ENCODE measurements at places on chromosomes 12 and 14. TPM values are rescaled to one million over a fixed set of nuclear protein-coding genes. Genes with fewer than 3 reads are reported as not detected.

GRCh38 chr12:67669217-67669933 lies 20.8 kb downstream of the DYRK2 start:
- DNase-seq: no peak

DNA sequence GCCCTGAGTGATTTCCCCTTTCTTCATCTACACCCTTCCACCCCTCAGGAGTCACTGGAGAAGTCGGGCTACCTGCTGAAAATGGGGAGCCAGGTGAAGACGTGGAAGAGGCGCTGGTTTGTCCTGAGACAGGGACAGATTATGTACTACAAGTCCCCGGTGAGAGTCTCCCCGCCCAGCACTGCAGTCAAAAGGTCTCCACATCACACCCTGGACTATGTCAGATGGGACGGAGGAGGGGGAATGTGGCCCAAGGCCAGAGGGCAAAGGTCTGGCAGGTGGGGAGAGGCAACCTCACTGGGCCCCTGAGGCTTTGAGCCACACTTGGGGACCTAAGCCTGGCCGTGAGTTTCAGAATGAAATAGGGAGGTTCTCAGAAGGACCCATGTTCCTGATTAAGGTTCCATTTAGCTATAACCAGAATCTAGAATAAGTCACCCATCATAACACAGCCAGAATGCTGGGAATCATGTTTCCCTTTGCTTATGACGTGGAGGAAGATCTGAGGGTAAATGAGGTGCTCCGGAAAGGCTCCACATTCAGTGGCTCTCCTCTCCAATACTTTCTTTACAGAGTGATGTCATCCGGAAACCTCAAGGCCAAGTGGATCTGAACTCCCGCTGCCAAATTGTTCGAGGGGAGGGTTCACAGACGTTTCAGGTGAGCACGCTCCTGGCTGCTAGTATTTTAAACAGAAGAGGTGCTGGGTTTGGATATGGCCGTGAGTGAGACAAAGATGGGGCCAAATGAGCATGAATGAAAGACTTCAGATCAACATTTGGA lies 26.6 kb downstream of the PIGH start:
- DNase-seq: no peak

GRCh38 chr14:105455766-105456660 lies 18.6 kb upstream of the CRIP2 start:
- no peak for DNase-seq

Gene KLRD1
- 4.4 TPM for total RNA-seq

- DNase-seq: no peak
Measured at GRCh38 chr12:26830363-26830762, 2.6 kb downstream of the ITPR2 start.

- DNase-seq: no peak
Measured at GRCh38 chr12:68138480-68138879, 21.1 kb downstream of the IFNG start.

- no peak for DNase-seq
Measured at GRCh38 chr14:51474854-51475253, 176.9 kb upstream of the FRMD6 start.

DNA sequence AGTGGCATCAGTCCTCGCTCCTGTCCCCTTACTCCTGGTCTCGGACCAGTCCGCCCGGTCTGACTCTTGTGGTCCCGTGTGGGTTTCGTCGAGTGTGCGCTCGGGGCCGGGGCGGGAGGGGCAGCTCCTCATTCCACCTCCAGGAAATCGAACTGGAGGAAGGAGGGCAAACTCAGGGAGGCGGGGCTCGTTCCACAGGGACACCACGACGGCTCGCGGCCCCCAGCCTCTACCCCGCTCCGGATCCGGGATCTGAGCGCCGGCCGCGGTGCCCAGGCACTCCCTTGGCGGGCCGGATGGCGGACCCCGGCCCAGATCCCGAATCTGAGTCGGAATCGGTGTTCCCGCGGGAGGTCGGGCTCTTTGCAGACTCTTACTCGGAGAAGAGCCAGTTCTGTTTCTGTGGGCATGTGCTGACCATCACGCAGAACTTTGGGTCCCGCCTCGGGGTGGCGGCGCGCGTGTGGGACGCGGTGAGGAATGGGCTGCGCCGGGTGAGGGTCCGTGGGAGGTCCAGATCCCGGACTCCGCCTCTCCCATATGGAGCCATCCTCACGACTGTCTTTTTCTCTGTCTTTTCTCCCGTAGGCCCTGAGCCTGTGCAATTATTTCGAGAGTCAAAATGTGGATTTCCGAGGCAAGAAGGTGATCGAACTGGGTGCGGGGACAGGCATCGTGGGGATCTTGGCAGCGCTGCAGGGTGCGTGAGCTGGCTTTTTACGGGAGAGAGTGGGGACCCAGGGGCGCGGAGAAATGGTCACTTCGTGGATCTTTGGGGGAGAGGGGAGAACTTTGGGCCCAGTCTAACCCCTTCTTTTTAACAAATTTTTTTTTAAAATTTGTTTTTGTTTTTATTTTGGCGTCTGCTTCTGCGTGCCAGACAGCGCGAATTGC lies at the start of gene EEF1AKMT3:
Gene EEF1AKMT3, plus strand, starts transcription at position 186 of the 894 bp plus-strand sequence. Its CDS starts 111 bp downstream, at position 297.
- peak; percentile 90 for DNase-seq

- DNase-seq: peak; percentile 63
Measured at GRCh38 chr14:73771848-73772638, 57.9 kb upstream of the PNMA1 start.

DNA sequence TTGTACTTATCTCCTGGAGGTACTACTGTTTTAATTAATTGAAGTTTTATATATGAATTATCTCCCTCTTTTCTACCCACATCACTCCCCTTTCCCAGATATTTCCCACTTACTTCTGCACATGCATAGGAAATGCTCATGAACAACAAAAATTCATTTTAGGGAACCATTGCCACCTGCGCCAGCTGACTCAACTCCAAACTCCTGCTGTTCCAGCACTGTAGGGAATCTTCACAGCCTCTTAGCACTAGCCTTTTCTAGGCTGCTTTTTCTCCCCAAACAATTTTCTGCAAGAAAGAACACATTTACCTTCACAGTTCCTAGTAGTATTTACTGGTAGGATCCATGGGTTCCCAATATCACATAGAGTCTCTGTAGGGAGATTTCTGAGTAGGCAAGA lies 268.4 kb downstream of the LRFN5 start:
- DNase-seq: no peak

- DNase-seq: no peak
Measured at GRCh38 chr12:57099047-57099714, 10.3 kb downstream of the NAB2 start.

DNA sequence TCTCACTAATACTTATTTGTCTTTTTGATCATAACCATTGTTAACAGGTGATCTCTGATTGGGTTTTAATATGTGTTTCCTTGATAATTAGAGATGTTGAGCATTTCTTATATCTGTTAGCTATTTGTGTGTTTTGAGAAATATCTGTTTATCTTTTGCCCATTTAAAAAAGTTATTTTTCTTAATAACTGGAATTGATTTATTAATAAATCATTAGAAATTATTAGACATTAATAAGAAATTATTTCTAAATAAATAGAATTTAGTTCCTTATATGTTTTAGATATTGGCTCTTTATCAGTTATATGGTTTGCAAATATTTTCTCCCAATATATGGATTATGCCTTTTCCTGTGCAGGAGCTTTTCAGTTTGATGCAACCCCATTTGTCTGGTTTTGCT lies 18.7 kb downstream of the TMX1 start:
- no peak for DNase-seq

- no peak for DNase-seq
Measured at GRCh38 chr14:59360923-59361794, 104.0 kb downstream of the GPR135 start.

GRCh38 chr14:67999705-68000384 lies 180.3 kb downstream of the RAD51B start:
- DNase-seq: no peak

- no peak for DNase-seq
Measured at GRCh38 chr12:42135259-42135814, 9.3 kb downstream of the GXYLT1 start.

- no peak for DNase-seq
Measured at GRCh38 chr12:3757261-3757660, 4.4 kb upstream of the CRACR2A start.

Gene AICDA
- not detected for total RNA-seq

- peak; percentile 90 for DNase-seq
Measured at GRCh38 chr14:73785834-73786635, 65.6 kb upstream of the PTGR2 start.

Gene OAS1
- 25.0 TPM for total RNA-seq

- DNase-seq: peak; percentile 82
Measured at GRCh38 chr12:42696406-42697149, 107.0 kb upstream of the PRICKLE1 start.

DNA sequence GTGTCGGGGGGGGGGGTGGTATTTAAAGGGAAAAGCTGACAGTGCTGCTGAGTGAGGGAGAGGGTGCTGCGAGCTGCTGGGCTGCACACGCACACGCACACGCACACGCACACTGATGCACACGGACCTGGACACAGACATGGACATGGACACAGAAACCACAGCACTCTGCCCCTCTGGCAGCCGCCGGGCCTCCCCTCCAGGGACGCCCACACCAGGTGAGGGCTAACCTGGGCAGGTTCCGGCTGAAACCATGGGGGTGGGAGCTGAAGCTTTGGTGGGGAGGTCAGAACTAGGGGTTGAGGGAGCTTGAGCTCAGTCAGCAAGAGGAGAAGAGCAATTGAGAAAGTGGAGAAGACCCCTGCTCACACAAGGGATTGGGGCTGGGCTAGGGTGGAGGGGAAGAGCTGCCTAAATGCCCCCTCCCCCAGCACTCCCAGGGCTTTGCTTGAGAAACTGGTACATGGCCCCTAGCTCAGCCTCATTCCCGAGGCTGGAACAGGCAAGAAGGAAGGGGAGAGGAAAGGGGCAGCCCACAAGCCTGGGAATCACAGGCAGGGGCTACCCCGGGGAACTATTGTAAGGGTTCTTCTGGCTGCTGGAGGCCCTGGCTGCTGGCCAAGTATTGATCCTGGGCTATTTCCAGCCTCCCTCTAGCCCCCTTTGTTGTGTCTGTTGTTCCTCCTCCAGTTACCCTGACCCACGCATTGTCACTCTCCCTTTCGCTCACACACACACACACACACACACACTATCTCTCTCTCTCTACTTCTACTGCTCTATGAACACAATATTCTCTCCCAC lies at the start of gene REM2:
Gene REM2, plus strand, starts transcription at position 50 of the 804 bp plus-strand sequence. Its CDS starts 66 bp downstream, at position 116.
- no peak for DNase-seq

DNA sequence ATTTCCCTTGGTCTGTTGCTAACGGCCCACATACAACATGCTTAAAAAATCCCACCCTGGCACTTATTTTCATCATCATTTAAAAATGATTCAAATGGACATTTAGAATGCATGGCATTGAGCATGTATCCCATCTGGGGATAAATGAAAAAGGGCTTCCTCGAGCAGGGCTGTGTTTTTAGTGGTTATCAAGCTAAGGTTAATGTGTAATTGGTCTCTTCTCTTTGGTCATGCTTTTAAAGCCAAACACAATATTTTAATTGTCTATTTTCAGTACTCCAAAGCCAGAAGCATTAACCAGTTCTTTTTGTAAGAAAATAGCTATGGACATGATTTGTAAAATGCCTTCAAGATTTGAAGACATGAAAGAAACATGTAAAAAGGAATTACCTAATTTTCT lies 1.9 kb upstream of the TRHDE start:
- DNase-seq: no peak

Gene TAS2R31
- 5.3 TPM for total RNA-seq

GRCh38 chr14:43411841-43412240 lies 1095.2 kb downstream of the FSCB start:
- DNase-seq: no peak

DNA sequence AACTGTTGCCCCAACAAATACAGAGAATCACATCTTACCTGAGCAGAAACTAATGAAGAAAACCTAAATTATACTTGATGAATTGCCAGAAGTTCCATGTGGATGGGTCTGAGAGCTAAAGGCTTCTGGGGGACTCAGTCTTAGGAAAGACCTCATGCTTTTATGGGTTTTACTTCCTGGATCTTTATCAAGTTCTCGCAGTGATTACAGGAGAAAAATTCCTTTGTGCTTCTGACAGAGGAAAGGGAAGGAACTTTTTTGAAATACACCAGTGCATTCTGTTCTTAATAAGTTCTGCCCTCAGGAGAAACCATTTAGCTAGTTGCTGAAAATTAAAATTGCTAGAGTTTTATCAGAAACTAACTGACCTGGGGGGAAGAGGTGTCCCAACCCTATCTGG lies 203.9 kb upstream of the KITLG start:
- DNase-seq: no peak

Data from aorta (tissue), 5 donors.